PC-9 (cell line): ENCODE measurements at places on chromosomes 12 and 14. TPM values are rescaled to one million over a fixed set of nuclear protein-coding genes. Genes with fewer than 3 reads are reported as not detected.

The KRT80 gene
- total RNA-seq = 84.1 and 94.9 TPM in 2 replicates

The BAZ1A gene
- 14.3 and 17.3 TPM in 2 replicates for total RNA-seq

The PTCSC3 gene
- total RNA-seq = not detected in 2 replicates

The PLEKHA5 gene
- 51.3 and 54.1 TPM in 2 replicates for total RNA-seq

The TAS2R14 gene
- total RNA-seq = 1.8 and 3.3 TPM in 2 replicates

The ISM2 gene
- 0.20 TPM in 1 of 2 replicates, not detected in the other for total RNA-seq

The ABHD12B gene
- total RNA-seq = not detected in 2 replicates

The TAS2R8 gene
- not detected in 2 replicates for total RNA-seq

The CTSG gene
- total RNA-seq = not detected in 2 replicates

The WIF1 gene
- total RNA-seq = not detected in 2 replicates

The ANO2 gene
- total RNA-seq = not detected in 2 replicates

GRCh38 chr12:79895071-79895470, 39.8 kb downstream of the PPP1R12A start:
- DNase-seq = no peak

- no peak for DNase-seq
These were observed 40.4 kb downstream of the NIN start for GRCh38 chr14:50790589-50790988.

DNA sequence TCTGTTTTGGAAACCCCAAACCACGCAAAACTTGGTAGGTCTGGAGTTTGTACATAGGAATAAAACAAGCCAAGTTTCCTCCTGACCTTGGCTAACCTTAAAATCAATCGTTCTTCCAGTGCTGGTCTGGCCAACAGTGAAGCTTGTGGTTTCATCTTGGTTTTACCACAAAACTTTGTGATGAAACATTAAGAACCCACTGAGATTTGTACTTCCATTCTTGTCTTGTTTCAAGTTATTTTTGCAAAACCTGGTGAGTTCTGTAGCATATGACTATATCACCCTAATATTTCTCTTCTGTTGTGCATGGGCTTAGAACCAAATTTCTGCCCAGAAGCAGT, 26.4 kb downstream of the SIX1 start:
- DNase-seq = no peak

DNA sequence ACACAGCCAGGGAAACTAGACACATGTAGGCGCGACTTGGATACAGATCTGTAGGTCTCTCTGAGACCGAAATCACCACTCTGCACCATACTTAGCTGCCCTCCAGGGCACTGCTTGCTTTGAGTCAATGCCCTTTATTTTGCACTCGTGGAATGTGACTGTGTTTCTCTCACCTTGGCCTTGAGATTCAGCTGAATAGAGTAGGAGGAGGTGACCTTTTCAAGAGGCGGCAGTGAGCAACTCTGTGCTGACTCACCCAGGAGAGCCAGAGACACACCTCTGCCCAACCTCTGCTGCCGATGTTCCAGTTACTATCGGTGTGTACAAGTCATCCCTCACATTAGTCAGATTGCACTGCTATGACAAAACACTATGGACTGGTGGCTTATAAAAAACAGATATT, 583.4 kb downstream of the VRK1 start:
- no peak for DNase-seq

DNA sequence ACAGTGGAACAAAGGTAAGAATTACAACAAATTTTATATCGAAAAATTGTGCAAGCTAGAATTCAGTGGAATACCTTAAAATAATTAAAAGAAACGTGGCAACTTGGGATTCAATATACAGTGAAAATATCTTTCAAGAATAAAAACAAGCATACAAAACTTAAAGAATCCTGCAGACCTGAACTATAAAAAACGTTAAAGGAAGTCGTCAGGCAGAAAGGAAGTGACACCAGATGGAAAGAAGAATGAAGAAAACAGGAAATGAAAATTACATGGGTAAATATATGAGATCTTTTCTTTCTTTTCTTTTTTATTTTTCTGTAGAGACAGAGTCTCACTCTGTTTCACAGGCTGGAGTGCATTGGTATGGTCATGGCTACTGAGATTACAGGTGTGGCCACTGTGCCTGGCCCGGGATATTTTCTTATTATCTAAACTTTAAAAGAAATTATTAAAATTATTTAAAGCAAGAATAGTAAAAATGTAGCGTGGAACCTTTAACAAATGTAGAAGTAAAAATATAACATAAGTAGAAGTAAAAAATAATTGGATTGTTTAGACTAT, 4.7 kb downstream of the MGP start:
- DNase-seq = no peak

DNA sequence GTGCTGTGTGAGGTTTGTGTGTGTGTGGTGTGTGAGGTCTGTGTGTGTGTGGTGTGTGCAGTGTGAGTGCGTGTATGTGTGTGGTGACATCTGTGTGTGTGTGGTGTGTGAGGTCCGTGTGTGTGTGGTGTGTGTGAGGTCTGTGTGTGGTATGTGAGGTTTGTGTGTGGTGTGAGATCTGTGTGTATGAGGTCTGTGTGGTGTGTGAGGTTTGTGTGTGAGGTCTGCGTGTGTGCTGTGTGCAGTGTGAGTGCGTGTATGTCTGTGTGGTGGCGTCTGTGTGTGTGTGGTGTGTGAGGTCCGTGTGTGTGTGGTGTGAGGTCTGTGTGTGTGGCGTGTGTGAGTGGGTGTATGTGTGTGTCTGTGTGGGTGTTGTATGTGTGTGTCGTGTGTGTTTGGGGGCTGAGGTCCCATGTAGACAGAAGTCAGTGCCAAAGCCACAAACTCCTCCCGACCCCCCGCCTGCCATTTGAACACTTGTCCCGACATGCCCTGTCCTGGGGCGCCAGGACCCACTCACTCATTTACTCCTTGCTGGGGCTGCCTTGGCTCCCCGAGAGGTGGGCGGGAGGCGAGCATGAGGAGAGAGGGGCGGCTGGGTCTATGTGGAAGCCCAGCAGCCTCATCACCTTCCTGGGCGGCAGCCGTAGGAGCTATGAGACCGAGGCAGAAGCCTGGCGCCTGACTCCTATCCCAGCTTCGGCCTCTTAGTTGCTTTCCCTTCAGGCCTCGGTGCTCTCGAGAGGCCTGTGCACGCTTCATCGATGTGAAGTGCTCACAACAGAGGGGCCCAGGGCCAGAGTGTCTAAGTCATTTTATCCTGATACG, 20.5 kb downstream of the RILPL1 start:
- no peak for DNase-seq

DNA sequence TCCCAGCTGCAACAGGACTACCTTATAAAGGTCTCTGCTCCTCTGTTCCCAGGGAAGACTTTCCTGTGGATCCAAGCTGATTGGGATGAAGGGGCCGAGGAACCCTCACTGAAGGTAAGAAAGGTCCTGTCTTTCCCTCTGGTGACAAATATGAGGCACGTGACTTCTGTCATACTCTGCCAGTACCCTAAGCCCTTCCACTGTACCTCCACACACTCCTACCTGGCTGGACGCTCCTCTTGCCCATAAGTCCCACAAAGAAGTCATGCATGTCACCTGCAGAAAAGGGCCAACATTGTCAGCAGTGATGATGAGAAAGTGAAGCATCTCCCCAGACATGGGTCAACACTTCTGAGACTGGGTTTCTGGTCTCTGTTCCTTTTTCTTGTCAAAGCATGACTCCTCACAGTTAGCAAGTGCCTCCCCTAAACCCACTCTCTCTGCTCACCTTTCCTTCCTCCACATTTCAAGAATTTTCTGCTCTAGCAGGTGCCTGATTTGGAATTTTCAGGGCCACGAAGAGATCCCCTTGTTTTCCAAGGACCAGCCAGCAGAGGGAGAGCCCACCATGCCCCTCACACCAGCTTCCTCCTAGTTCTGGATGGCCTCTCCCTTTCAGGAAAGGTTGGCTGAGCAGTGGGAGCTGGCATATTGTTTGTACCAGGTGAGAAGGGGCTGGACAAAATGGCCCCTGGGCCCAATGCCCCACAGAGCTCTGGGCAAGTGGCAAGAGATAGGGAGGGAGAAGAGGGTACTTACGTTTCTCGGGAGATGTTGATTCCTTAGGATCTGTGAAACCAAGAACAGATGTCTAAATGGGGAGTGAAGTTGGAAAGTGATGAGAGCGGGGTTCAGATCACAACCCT, 3.5 kb downstream of the TAC3 start:
- DNase-seq = no peak

DNA sequence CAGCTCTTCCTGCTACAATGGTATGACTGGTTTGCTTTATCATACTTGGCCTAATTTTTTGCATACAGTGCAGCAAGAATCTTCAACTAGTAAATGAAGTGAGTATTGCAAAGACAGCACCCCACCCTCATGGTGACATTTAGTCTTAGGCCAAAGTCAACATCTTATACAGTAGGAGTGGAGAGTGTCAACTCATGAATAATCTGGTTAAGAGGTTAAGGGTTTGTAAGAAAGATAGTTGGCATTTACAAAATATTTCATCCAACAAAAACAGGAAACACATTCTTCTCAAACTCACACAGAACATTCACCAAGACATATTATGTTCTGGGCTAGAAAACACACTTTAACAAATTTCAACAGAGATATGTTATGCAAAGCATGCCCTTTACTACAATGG, 2.2 kb upstream of the OAS1 start:
- DNase-seq = peak; percentile 62

GRCh38 chr12:110555577-110556406, 27.3 kb downstream of the PPTC7 start:
- no peak for DNase-seq

GRCh38 chr14:77124345-77125280, 17.0 kb downstream of the ZDHHC22 start:
- DNase-seq = no peak

GRCh38 chr12:71415336-71416231, 24.0 kb upstream of the LGR5 start:
- DNase-seq = no peak

DNA sequence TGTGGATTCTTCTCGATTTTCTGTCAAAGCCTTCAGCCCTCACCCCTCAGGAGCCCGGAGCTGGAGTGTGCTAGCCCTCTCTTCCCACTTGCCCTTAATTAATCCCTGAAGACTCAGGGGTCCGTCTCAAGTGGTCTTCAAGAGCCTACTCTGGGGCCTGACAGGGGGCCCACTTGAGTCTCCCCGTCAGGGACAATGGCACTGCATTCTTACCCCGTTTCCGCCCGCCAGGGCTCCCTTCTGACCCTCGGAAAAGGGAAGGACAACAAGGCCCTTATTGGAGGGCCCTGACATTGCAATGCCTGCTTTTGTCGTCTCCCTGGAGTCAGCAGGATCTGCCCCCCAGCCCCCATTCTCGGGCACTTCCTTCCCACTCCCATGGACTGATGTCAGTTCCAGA, 34.4 kb downstream of the TBX3 start:
- DNase-seq = no peak

DNA sequence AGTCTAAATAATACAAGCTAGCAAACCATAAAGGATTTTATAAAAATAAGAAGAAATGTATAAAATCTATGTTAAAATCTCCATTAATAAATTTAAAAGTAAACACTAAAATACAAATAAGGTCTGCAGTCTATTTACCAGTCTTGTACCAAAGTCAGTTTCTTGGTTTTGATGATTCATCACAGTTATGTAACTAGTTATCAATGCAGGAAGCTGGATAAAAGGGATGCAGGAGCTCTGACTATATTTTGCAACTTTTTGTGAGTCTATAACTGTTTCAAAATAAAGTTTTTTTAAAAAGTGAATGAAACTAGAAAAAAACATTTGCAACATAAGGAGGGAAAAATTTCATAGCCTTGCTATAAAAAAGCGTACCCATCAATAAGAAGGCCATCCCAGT, 151.5 kb downstream of the DERA start:
- DNase-seq = no peak

DNA sequence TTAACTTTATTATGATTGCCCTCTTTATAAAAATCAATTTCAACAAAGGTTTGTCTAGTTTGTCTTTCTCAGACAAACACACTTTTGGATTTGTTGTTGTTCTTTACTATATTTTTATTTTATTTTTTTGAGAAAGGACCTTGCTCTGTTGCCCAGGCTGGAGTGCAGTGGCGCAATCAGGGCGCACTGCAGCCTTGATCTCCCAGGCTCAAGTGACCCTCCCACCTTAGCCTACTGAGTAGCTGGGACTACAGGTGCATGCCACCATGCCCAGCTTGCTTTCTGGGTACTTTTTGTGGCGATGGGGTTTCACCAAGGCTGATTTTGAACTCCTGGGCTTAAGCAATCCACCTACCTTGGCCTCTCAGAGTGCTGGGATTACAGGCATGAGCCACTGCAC, 64.4 kb upstream of the CFL2 start:
- no peak for DNase-seq

- DNase-seq = no peak
These were observed 52.7 kb downstream of the RASSF3 start for GRCh38 chr12:64663015-64663414.
